CD4-positive, alpha-beta T cell treated with Interleukin-12 subunit alpha and Interleukin-12 subunit beta, for 1 hour (primary cell): ENCODE measurements at places on chromosomes 5 and 9.

GRCh38 chr5:137666461-137666850, 69.4 kb downstream of the KLHL3 start:
- DNase-seq: no peak

DNA sequence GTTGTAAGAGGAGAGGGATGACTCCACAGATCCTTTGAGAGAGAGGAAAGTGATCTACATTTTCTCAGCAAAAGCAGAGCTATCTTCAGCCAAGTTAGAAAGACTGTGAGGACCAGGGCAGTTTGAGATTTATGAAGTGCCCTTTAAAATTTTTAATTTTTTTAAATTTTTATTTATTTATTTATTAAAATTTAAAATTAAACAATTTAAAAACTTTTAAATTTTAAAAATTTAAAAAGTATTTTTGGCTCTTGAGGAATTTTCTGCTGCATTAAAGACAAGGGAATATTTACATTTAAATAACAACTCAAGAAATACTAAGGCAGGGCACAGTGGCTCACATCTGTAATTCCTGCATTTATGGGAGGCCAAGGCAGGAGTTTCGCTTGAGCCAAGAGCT, 30.4 kb upstream of the OCLN start:
- no peak for DNase-seq

DNA sequence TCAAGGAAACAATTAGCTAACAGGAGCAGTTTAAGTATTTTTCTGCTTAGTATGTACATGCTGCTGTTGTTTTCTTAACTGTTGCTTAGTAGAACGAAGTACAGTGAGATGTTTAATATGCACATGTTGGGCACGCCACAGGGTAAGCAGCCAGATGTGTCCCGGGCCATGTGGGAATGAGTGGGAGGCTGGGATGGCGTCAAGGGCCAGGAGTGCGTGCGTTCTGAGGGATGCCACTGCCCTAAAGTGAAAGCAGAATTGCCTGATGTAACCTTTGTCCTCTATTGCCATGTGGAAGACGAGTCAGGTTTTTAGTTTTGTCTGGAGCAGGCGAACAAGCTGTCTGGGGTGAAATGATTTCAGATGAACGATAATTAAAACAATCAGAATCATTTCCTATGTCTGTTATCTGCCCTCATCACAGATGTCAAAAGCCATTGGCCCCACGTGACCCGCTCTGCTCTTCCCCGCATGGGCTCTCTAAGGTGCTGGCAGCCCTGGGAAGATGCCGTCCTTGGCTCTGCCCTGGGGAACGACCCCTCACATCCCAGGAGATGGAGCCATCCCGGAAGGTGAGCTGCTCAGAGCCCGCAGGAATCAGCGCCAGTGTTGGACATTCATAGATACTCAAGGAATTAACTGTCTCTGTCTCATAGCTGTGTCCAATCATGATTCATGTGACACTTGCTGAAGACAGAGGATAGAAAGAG, 356.6 kb upstream of the IRX4 start:
- DNase-seq: no peak

GRCh38 chr5:5341531-5342292, 80.8 kb upstream of the ICE1 start:
- no peak for DNase-seq

DNA sequence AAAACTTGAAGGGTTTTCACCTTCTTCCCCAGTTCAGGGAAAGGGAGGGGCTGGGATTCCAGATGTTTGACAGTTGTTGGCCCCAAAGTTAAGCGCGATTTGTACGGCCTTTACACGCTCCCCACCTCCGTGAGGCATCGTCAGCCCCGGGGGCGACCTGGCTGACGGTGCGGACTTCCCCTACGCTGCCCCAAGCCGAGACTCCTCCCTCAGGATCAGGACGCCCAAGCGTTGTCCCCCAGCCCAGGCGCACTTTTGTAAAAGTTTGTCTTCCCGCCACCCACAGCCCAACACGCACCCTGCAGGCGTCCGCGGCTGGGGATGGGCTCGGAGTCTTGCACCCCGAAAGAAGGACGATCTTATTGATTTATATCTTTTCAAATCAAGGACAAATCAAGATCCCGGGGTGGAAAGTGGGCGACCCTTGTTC, 713 bp downstream of the MOB3B start:
- peak; percentile 43 for DNase-seq

DNA sequence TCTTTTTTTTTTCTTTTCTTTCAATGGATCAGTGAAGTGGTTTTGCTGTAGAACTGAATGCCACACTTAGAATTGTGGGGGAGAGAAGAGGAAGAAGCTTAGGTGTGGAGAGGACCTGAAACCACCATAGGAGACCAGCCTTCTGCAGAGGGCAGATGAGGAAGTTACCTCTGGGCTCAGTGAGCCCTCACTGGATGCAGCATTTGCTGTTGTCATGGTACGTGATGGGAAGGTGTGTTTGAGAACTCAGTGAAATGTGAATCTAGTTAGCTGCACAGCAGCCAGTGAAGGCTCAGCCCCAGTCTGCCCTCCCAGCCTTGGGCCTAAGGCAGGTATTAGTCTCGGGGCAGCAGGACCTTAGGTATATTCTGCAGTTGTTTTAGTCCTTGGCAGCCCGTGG, 17.5 kb downstream of the CYFIP2 start:
- DNase-seq: no peak

GRCh38 chr9:87216036-87216435, 268.7 kb upstream of the GAS1 start:
- DNase-seq: no peak

- no peak for DNase-seq
These were observed 1.6 kb upstream of the INPP5E start for GRCh38 chr9:136441191-136441680.

DNA sequence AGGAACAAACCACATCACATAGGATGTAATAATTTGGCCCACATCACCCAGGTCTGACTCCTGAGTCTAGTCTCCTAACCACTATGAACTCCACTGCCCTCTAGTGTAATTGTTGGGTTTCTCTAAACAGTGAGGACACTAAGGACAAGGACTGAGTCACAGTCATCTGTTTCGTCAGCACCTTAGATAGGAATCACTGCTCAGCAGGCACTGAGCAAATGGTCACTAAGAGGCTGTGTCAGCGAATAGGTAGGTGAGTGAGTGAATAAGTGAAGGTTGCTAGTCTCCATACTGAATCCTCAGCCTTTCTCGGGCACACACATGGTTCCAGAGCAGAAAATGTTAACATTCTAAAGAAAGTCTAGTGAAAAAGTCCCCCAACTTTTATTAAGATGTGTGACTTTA, 278.6 kb downstream of the SPOCK1 start:
- DNase-seq: no peak

- DNase-seq: no peak
These were observed 3.8 kb upstream of the LHX2 start for GRCh38 chr9:124007565-124008302.

GRCh38 chr9:136482046-136482792, 621 bp downstream of the SEC16A start:
- peak; percentile 55 for DNase-seq

DNA sequence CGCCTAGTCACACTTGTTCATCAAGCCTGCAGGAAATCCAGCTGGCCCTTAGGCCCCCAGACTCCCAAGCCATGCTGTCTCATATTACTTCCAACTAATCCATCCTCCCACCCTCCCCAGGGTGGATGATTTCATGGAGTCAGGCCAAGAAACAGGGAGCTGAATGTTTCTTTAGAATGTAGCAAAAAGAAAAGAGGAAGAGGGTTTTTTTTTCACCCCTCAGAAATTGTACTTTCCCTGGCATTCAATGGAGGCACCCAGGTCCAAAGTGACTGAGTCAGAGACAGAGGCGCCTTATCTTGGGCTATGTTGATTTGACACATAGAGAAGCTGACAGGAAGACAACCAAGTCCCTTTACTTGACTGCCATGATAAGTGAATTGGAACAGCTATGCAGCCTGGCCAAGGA, 260.2 kb upstream of the NR4A3 start:
- DNase-seq: no peak

DNA sequence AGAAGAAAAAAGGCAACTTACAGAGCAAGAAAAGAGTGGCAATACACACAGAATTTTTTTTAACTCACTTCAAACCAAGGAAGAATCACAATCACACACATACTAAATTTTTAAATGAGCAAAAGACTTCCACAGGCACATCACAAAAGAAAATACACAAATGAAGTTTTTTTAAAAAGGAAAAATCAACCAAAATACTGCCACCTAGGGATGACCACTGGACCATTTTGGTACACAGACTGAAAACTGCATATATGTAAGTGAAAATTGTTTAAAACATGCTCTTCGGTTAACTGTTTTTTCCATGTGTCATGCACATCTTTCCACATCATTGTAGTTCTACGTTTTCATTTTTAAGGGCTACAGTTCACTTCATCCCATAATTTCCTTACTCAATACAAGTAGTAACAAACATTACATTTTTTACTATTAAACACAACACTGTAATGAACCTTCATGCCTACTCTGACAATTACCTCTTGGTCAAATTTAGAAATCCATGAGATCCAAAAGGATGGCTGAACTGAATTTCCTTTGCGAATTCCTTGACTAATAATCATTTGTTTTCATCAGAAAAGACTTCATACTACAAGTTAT, 79.0 kb downstream of the FBXW11 start:
- no peak for DNase-seq

DNA sequence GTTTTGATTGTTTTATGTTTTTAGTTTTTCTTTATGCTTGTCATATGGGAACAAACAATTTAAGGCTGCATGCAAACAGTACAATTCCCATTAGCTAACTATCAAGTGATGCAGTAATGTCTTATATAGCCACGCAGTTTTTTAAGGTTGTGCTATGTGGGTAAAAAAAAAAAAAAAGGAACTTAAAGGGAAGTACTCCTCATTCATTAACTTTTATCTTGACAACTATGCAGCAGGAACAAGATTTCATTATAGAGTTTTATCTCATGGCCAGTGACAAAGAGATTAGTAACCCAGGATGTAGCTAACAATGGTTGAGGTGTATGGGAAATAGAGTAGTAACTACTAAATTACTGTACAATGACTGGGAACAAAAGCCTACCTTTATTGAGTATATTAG, 1008.2 kb upstream of the CDH9 start:
- DNase-seq: no peak

- no peak for DNase-seq
These were observed 37.1 kb downstream of the GLIS3 start for GRCh38 chr9:4262735-4263141.

DNA sequence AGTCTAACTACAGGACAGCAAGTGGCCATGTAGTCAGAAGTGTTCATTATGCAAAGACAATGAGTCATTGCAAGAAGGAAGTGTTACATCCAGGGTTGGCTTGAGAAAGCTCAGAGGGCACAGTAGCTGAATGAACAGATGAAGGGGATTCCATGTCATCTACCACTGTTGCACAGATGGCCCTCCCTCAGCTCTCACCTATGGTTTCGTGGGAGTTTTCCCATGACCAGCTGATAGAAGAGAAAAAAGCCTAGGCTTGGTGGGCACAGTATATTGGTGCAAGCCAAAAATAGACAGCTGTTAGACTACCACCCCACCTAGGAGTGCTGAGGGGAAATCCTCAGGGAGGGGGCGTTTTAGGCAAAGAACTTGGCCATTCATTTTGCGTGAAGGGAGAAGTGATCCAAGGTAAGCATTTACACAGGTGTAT, 217.0 kb downstream of the DMRT2 start:
- DNase-seq: no peak

- DNase-seq: peak; percentile 82
These were observed 71.2 kb downstream of the ARRDC3 start for GRCh38 chr5:91311697-91312501.

GRCh38 chr9:90526386-90526785, 116.2 kb downstream of the DIRAS2 start:
- no peak for DNase-seq

DNA sequence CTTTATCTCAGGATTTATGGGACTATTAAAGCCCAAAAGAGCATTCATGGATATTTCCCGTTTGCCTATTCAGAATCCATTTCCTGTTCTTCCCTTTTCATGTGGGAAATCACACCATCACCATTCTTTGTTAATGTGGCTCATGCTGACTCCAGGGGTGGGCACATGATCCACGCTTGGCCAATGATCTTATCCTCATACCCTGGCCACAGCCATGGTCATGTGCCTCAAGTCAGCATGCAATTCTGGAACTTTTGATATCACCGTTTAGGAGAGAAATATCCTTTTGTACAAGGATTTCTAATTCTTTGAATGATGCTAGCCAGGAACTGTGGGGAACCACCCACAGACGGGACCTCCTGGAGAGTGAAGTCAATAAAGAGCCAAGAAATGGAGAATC, 272.2 kb downstream of the PRELID2 start:
- no peak for DNase-seq

- no peak for DNase-seq
These were observed 92.2 kb upstream of the MAMDC2 start for GRCh38 chr9:69951411-69951810.

GRCh38 chr5:180330270-180330648, 22.9 kb downstream of the GFPT2 start:
- no peak for DNase-seq

- DNase-seq: no peak
These were observed 792.1 kb downstream of the BRINP1 start for GRCh38 chr9:118577121-118577520.

- no peak for DNase-seq
These were observed 39.6 kb downstream of the GCNT4 start for GRCh38 chr5:75012748-75013147.

GRCh38 chr9:99296291-99296951, 74.3 kb downstream of the SEC61B start:
- DNase-seq: peak; percentile 25

DNA sequence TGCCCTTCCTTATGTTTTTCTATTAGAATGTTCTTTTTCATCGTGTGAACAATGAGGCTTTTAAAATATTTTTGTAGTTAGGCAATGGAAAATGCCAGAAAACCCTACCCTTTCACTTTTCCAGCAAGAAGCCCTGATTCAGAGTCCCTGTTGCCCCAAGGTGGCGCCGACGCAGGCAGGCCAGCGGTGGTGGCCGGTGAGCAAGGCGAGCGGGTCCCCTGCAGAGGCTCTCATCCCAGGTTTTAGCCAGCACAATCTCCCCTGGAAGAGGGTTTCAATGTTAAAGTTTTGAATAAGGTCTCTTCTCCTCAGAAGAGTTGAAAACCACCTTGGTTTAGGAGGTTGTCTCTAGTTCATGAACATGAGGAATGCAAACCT, 40.8 kb upstream of the CKMT2 start:
- no peak for DNase-seq

DNA sequence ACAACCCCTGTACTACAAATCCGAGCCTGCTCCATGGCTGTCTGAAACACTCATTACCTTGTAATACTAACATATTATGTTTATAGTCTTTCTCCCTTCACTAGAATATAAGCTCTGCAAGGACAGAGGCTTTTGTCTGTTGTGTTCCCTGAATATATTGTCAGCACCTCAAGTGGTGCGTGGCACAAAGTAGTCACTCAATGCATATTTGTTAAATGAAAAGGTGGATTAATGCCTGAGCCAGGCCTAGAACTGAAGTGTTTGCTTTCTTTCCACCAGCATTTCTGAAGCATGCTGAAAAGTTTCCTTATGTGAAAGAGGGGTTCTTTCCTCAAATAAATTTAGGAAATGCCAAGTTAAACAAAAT, 36.3 kb downstream of the ELL2 start:
- DNase-seq: no peak

- DNase-seq: no peak
These were observed 24.6 kb downstream of the NKD2 start for GRCh38 chr5:1033178-1033577.

- no peak for DNase-seq
These were observed 144.6 kb upstream of the PPP1R26 start for GRCh38 chr9:135334953-135335460.

- DNase-seq: no peak
These were observed 23.5 kb downstream of the AFAP1L1 start for GRCh38 chr5:149294872-149295829.

GRCh38 chr5:156951359-156951758, 11.7 kb downstream of the TIMD4 start:
- DNase-seq: peak; percentile 17
